ENCODE measurements at places on chromosomes 5 and 9. TPM values are rescaled to one million over a fixed set of nuclear protein-coding genes. Genes with fewer than 3 reads are reported as not detected.

Gene FAM221B
- not detected for total RNA-seq

Gene CCDC180
- 3.4 TPM for total RNA-seq

Gene SPATA31C2
- not detected for total RNA-seq

Gene SLC6A19
- not detected for total RNA-seq

Gene CAMK4
- 5.8 TPM for total RNA-seq

Gene SLC45A2
- not detected for total RNA-seq

Gene REEP2
- 13.5 TPM for total RNA-seq

Gene AGXT2
- total RNA-seq, result not detected

Gene ARHGEF39
- total RNA-seq, result 0.39 TPM

Gene PCDHGC4
- 2.5 TPM for total RNA-seq

Gene CATSPER3
- total RNA-seq, result not detected

Gene PRR16
- 1.2 TPM for total RNA-seq

Gene CSF1R
- 0.10 TPM for total RNA-seq

Gene CCDC183
- 0.48 TPM for total RNA-seq

Gene C9orf85
- total RNA-seq, result 10.0 TPM
